Left renal pelvis (tissue), 4 donors: ENCODE measurements at places on chromosomes 7 and 10. TPM values are rescaled to one million over a fixed set of nuclear protein-coding genes. Genes with fewer than 3 reads are reported as not detected.

DNA sequence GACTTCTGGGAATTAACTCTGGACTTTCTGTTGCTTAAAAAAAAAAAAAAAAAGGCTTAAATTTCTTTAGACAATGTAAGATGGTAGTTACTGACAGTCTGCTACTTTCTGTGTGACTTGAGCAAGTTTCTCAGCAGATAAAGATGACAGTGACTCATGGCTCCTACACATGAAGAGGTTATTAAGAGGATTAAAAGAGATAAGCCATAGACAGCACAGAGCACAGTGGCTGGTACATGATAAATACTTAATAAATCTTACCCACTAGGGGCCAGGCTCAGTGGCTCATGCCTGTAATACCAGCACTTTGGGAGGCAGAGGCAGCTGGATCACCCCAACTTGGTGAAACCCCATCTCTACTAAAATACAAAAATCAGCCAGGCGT, 174.8 kb downstream of the JAZF1 start:
- no peak for DNase-seq

DNA sequence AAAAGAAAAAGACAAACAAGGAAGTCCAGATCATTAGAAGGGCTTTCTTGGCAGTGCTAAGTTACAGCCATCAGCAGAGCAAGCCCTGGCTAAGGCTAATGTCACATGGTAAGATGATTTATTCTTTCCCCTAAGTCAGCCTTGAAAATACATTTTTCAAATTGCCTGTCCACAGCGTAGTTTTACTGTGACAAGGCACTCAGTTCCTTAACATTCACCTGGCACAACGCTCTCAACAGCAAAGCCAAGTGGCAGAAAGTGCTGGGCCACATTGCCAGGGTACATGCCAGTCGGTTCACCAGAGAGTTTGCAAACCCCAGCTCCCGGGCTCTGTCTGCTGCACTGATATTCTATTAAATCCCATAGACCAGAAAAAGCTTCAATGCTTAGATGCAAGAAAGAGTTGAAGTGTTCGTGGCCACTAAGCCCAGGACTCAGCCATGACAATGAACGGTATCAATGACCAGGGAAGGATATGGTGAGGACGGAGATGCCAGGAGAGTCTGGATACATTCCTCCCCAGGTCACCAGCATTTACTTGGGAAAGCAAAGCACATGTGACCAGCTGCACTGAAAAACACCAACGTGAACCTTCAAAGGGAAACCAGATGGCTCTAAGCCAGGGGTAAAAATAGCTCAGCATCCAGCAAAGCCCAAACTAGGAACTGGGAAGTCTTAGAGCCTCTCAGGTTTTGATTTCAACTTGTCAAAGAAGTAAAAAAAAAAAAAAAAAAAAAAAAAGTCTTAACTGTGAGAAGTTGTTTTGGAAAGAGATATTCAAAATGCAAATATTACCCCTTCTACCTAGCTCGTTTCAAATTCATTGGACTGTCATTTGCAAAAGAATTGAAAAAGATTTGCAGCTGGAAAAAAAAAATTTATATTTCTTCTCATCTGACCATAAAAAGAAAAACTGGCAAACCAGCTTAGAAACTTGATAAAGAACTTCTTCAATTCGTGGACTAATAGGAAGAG, 23.9 kb upstream of the MPP7 start:
- peak; percentile 12 for DNase-seq

- no peak for DNase-seq
Measured at GRCh38 chr10:48765039-48765438, 80.4 kb downstream of the WDFY4 start.

- no peak for DNase-seq
Measured at GRCh38 chr7:85111761-85112160, 75.1 kb downstream of the SEMA3D start.

DNA sequence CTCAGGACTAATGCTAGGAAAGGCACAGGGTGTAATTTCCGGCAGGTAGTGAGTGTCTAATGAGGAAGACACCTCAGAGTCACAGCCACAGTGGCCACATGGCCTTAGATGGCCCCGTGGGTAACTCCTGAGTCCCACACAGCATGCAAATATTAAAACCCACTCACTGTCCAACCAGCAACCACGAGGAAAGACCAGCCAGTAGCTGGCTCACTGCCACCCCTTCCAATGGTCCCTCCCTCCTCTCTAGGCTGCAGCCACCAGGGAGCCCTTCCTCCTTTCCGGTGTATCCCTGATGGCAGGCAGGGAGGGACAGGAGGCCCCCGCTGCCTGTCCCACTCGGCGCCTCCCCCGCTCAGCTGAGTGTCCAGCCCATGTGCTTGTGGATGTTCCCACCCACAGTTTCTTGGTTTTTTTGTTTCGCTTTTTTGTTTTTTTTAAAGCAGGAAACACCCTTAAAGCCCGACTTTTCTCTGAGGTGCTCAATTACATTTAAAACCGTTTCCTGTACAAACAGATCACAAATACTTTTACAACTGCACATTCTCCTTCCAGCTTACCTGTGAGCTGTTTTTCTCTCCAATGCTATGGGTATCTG, 9.2 kb downstream of the BNIP3 start:
- DNase-seq = peak; percentile 54

- no peak for DNase-seq
Measured at GRCh38 chr7:151060416-151061212, 1.2 kb downstream of the SLC4A2 start.

GRCh38 chr7:97005183-97006054, at the start of gene DLX6:
Gene DLX6 (plus strand): TSS chr7:97005553. CDS start chr7:97005978, 425 bp downstream.
- no peak for DNase-seq

- DNase-seq = no peak
Measured at GRCh38 chr7:13155188-13155587, 467.8 kb downstream of the ARL4A start.

Gene FAM24A
- not detected for polyA plus RNA-seq

Gene CTBP2
- polyA plus RNA-seq = 90.5 TPM

Gene UCN3
- 1.5 TPM for polyA plus RNA-seq

Gene TMEM140
- polyA plus RNA-seq = 25.6 TPM

Gene HECW1
- 10.1 TPM for polyA plus RNA-seq
